ENCODE measurements at places on chromosomes 2 and 18.

DNA sequence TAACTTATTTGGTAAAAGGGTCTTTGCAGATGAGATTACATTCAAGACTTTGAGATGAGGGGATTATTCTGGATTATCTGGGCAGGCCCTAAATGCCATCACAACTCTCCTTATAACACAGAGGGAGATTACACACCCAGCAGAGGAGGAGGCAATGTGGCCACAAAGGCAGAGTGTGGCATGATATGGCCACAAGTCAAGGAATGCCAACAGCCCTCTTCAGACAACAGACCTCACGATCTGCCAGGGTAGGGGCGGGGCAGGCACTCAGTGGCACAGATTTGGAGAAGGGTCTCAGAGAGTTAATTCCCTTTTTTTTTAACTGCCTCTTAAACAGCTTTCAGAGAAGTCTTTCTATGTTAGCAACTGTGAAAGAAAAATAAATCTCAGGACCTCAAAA lies 96.9 kb downstream of the CYP26B1 start:
- DNase-seq, result no peak

DNA sequence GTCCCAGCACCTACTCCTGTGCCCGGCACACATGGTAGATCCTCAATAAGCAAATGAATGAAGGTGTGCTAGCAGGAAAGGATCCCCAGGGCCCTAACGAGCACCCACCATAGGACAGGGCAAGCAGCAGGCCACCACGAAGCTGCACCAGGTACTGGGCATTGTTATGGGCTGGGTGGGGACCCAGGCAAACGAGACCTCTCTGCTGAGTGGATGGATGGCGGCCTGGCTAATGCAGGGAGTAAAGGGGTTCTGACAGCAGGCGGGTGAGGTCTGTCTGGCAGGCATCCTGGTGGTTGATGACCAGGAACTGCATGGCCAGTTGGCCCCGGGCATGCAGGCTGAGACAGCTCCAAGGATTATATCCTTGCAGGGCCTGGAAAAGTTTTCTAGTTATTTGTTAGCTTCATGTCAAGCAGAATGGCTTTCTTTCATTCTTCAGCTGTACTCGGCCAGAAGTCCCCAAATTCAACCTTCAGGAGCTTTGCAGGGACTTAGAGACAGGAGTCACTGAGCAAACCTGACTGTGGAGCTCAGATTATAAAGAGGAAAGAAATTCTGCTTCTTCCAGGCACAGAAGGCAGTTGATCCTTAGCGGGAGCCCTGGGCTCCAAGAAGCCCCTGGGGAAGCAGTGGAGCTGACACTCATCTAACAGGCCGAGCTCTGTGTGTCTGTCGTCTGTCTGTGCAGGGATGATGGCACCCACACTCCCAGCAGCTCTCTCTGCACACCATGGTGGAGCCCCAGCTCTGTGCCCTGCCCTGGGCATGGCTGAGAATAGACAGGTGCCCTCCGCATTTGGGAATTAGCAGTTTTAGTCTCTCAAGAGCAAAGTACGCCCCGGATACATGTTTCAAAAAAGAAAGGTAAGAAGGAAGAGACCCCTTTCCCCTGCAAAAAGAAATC lies 51.2 kb downstream of the SDC1 start:
- DNase-seq, result peak; percentile 47

GRCh38 chr2:20549144-20549543 lies 101.8 kb downstream of the HS1BP3 start:
- DNase-seq, result no peak

- no peak for DNase-seq
These were observed 4.7 kb downstream of the ANKRD62 start for GRCh38 chr18:12098374-12098773.

GRCh38 chr2:148306027-148306426 lies 285.1 kb downstream of the MBD5 start:
- DNase-seq, result no peak

- DNase-seq, result no peak
These were observed 24.5 kb upstream of the GIGYF2 start for GRCh38 chr2:232672588-232672987.

- no peak for DNase-seq
These were observed 101.1 kb downstream of the EML6 start for GRCh38 chr2:54824567-54824966.

DNA sequence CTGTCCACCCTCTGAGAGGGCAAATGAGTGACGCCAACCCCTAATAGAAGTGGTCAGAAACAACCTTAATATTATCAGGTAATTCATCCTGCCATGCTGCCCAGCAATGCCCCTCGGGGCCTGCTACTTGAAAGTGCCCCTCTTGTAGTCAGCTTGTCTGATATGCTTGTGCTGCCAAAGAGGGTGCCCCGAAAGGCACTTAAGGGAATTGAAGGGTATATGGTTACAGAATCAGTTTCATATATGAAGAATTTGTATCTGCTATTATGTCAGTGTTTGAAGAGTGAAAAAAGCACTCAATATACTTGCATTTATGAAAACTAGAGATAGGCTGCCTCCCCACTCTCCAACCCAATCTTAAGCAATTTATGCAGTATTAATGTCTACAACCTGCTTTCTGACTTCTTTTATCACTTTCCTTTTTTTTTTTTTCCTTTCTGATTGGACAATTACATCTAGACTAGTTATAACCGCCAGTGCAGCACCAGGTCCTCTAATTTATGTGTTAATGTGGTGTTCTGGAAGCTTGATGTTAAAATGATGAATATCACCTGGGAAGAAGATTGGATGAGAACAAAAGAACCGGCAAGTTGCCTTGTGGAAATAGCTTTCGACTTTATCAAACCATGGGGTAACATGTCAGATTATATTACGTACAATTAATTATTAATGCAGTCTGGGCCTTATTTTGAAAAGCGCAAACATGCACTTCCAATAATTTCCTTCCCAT lies 646.9 kb upstream of the ACVR2A start:
- DNase-seq, result no peak

GRCh38 chr2:159214325-159214865 lies 72.1 kb downstream of the WDSUB1 start:
- DNase-seq, result no peak

DNA sequence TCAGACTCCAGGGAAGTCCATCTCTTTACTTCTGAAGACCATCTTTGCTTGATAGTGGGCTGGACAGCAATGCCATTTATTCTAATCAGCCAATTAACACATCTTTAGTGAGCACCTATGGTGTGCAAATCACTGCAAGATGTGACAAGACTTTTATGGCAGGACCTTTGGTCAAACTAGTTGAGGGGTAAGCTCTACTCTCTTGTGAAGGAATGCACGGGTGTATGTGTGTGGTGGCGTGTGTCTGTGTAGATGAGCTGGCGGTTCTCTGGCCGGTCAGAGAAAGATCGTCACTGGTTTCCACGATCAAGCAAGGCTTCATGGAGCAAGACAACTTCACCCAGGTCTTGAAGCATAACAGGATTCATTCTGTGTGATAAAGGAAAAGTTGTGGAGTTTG lies 281.1 kb upstream of the EPAS1 start:
- no peak for DNase-seq

GRCh38 chr2:19538411-19538963 lies 180.1 kb upstream of the OSR1 start:
- DNase-seq, result no peak
